ENCODE measurements at places on chromosomes 6 and 20.

- DNase-seq, result peak; percentile 29
These were observed 39.2 kb downstream of the ZMYND8 start for GRCh38 chr20:47317127-47317895.

- peak; percentile 31 for DNase-seq
These were observed at the start of gene MBOAT1 for GRCh38 chr6:20212392-20213111. Gene MBOAT1 (minus strand): TSS chr6:20212469. CDS start chr6:20212234, 235 bp downstream.

GRCh38 chr20:2108987-2109386 lies 7.4 kb downstream of the STK35 start:
- DNase-seq, result no peak

- no peak for DNase-seq
These were observed 156.9 kb downstream of the VEGFA start for GRCh38 chr6:43926634-43927531.

GRCh38 chr20:642398-643174 lies 10.4 kb downstream of the SRXN1 start:
- DNase-seq, result no peak

GRCh38 chr6:36954262-36954931 lies at the start of gene PI16:
Gene PI16 (plus strand): TSS chr6:36954738. CDS start chr6:36954761, 23 bp downstream.
- no peak for DNase-seq

DNA sequence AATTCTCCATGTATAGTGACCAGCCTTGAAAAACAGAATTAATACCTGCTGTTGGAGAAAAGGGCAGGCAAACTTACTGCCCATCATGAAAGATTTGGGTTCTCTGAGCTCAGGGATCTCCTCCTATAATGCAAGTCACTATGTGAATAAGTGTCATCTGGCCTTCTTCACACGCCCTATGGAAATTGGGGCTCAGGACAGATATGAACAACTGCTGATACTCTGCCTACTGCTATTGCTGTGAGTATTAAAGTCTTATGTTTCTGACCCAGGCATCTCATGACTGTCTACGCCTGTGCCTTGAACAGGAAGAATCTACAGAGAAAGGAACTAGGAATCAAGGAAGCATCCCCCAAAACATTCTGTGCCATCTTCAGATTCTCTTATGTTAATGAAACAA lies 226.1 kb downstream of the SOD2 start:
- DNase-seq, result no peak

DNA sequence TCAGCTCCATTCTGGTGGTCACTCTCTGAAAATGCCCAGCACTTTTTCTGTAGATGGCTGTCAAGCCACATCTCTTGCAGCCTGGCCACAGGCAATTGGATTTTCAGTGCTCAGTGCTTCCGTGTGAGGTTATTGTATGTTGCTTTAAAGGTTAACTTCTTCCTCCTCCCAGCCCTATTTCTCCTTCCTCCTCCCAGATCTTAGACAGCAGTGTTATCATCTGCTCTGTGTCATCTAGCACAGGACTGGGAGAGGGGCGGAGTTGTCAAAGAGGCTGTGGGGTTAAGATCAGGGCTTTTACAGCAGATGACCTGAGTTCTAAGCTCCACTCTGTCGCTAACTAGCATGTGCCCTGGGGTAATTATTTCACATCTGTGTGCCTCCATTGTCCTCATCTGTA lies 129.0 kb downstream of the PHACTR3 start:
- no peak for DNase-seq

GRCh38 chr6:122530440-122531046 lies 58.9 kb upstream of the SERINC1 start:
- no peak for DNase-seq

DNA sequence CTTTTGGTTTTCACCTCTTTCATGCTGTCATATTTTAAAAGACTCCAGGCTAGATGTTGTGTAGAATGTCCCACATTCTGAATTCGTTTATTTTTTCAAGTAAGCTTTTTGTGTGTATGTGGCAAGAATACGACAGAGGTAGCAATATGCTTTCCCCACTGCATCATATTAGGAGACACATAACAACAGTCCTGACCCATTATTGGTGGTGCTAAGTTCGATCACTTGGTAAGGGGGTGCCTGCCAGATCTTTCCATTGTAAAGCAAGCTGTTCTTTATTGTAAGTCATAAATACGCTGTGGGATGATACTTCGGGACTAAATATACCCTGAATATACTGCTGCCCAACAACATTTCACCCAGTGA lies 588 bp upstream of the NCOA3 start:
- DNase-seq, result no peak

DNA sequence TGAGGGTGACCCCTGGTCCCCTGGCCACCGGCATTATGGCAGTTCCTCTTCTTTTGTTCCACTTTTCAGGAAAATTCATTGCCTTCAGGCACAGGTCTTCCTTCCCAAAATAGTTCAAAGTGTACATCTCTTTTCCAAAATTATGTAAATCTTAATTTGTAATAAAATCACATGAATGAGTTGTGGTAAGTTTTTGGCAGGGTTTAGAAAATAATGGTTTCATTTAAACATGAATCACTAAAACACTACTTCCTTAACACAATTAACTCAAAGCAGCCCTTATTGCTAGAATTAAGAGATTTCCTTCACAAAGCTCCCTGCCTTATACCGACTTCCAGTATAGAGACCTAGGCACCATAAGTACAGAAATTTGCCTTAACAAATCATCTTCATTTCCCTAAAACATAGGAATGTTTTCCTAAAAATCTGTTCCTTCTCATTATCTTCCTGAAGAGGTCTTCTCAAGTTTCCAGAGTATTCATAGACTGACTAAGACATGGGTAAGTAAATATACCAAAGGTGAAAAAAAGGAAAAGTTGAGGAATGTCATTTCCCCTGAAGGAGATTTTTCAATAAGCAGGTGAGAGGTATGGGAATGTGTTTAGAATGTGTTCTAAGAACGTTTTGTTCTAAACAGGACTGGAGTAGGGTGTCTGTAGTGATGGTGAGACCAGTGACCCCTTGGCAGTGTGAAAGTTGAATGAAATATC lies 148.2 kb upstream of the CITED2 start:
- no peak for DNase-seq

Measured in stimulated activated CD8-positive, alpha-beta memory T cell treated with anti-CD3 and anti-CD28 coated beads, Interleukin-12 subunit alpha, Interleukin-12 subunit beta, amount 100 ng/mL, for 4 hours (primary cell).